ENCODE measurements at places on chromosomes 7 and 10.

- DNase-seq, result no peak
These were observed 176.1 kb downstream of the DIP2C start for GRCh38 chr10:513393-513792.

GRCh38 chr10:101625821-101626412, 37.8 kb downstream of the DPCD start:
- no peak for DNase-seq

GRCh38 chr10:63268149-63268797, 135.1 kb downstream of the NRBF2 start:
- DNase-seq, result no peak

GRCh38 chr7:48933549-48934085, 9.3 kb downstream of the CDC14C start:
- DNase-seq, result no peak

DNA sequence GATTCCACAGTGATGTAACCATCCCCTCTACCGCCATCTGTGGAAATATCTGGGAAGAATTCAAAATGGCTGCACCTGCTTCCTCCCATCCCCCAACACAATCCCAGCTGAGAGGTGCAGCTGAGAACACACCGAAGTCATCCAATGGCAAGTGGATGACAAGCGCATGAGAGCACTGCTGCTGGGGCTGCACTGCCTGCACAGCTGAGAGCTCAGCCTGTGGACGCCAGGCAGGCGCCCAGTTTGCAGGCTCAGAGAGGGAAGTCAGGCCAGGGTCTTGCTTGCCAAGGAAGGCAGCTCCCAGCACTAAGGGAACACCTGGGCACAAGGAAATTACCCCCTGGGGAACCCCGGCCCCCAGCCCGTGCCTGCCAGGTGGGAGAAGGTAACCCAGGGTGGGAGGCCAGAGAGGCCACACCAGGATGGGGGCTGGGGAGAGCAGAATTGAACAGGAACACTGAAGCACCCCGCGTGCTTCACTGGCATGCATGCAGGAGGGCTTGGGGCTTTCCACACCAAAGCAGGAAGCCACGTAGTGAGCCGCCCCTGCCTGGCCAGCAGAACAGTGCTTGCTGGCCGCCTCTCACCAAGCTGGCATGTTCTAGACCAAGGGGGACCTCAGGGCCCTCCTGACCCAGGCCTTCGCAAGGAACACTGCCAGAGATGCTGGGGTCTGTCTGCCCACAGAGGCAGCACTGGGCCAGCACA, 46.2 kb downstream of the FAM53B start:
- DNase-seq, result peak; percentile 44

DNA sequence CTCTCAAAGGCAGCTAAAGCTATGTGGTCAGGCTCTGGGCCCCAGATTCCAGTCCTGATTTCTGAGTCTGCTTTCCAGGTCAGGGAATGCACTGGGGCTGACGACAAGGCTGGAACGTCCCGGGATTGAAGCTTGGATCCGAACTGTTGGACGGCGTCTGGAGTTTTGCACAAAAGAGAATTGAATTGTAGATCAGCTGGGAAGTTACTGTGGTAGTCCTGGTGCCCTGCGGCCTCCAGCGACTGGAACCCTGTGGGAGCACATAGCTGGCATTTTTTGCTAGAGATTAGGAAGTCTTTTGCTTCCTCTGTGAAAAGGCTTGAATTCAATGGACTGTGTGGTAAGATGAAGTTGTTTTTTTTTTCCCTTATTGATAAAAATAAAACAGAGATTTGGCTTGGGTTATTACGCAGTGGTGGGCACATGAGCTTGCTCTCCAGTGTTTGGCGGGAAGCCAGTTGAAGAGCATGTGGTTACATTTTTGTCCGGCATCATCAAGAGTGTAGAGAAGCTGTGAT, at the start of gene HK1:
Gene HK1 (plus strand): TSS at position 51 of the 518 bp plus-strand sequence.
- DNase-seq, result no peak

GRCh38 chr7:33910756-33911155, 5.4 kb downstream of the BMPER start:
- DNase-seq, result no peak
